GM23338 (cell line): ENCODE measurements at places on chromosomes 12 and 14. TPM values are rescaled to one million over a fixed set of nuclear protein-coding genes. Genes with fewer than 3 reads are reported as not detected.

DNA sequence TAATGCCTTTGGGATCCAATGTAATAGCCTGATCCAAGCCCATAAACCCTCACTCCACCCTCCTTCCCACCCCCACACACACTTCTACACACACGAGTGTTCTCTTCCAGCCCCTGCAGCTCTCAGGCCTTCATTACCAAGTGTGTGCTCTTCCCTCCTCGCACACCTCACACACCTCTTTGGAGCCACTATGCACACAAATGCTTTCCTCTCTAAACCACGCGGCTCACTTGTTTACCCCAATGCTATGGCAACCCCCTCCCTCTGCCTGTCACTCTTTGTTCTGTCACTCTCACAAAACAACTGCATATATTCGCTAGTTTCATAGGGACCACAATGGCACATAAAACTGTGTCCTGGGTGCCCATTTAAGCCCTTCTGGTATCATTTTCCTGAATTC lies 35.1 kb downstream of the PPP2R5E start:
- DNase-seq = peak; percentile 25

DNA sequence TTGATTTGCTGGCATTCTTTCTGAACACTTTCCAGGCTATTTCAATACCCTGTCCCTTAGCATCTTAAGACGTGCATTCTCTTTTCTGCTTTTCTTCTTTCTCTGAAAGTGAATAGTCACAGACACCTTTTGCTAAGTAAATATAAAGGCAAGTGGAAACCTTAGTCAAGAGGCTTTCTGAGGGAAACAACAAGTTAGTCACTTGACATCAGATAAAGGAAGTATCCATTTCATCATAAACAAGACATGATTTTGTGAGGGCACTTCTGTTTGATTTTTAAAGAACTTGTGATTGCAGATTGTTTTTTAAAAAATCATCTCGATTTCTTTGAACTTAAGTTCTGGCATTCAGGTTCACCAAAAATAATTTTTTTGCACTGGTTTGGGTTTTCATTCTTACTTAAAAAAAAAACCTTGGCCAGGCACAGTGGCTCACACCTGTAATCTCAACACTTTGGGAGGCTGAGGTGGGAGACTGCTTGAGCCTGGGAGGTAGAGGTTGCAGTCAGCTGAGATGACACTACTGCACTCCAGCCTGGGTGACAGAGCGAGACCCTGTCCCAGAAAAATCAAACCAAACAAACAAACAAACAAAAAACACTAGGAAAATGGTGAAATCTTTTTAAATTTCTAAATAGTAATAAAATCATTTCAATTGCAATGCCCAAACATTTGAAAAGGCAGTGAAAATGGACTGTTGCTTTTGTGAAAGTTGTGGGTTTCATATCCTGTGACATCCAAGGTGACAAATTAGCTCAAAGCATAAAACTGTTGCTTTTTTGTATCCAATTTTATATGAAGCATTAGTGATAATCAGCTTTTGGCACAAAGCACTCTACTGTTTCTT lies 8.3 kb upstream of the KLHL42 start:
- DNase-seq = no peak

- DNase-seq = no peak
Observed at GRCh38 chr12:53192531-53193021, 11.9 kb upstream of the CSAD start.

DNA sequence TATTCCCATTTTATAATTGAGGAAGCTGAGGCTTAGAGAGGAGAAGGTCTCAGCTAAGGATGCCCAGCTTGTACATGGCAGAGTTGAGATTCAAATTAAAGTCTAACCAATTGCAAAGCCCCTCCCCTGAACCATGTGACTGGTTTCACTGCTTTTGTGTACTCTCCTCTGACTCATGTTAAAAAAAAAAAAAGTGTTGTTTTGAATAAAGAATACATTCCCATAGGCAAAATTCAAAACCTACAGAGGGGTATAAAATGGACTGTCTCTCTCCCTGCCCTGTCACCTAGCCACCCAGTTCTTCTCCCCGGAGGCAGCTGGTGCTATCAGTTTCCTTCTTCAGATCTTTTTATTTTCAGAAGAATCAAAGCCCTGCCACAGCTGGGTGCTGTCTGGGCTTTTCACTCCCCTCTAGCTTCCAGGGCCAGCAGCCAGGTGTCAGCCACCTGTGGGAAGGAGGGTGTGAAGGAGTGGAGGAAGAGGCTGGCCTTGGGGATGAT lies 5.4 kb downstream of the PSMD9 start:
- DNase-seq = peak; percentile 21

GRCh38 chr14:100640471-100641273 lies 53.5 kb upstream of the BEGAIN start:
- DNase-seq = no peak

- no peak for DNase-seq
Observed at GRCh38 chr12:38689195-38689594, 216.2 kb downstream of the CPNE8 start.

The ANKRD33 gene
- total RNA-seq = 0.27 and 1.7 TPM in 2 replicates

- DNase-seq = peak; percentile 86
Observed at GRCh38 chr14:96204151-96205058, at the start of gene BDKRB2. Gene BDKRB2, plus strand, starts transcription at chr14:96204839. Its CDS starts 32,269 bp downstream, at chr14:96237108.

The LAG3 gene
- total RNA-seq = 1.0 and 4.7 TPM in 2 replicates

The POTEG gene
- total RNA-seq = not detected in 2 replicates

DNA sequence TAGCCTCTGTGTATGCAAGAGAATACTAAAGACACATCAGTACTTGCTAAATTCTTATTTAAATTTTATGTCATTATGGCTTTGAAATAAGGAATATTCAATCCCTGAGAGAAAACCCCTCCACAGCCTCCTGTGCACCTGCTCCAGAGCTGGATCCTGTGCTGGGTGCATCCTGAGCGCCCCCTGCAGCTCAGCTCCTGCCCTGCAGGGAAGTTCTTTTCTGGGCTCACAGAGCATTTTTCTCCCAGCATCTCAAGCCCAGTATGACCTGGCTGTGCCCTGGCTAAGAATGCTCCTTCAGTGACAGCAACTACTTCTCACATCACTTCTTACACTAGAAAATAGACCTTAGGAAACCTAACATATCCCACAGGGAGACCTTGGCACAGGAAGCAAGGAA lies 1211.7 kb downstream of the TMEM121 start:
- DNase-seq = no peak
